Neural crest cell (in vitro differentiated cells): ENCODE measurements at places on chromosomes 1 and 21.

GRCh38 chr1:167171286-167171929 lies 49.3 kb upstream of the POU2F1 start:
- H3K4me3 ChIP-seq = no peak overlapping the region
- H3K36me3 ChIP-seq = peaks cover 2% of the 10 kb centered on the region
- peaks cover 11% of the 10 kb centered on the region for H3K4me1 ChIP-seq
- H3K27me3 ChIP-seq = peaks cover 10% of the 10 kb centered on the region
- DNase-seq = no peak
- no peak overlapping the region for H3K27ac ChIP-seq

DNA sequence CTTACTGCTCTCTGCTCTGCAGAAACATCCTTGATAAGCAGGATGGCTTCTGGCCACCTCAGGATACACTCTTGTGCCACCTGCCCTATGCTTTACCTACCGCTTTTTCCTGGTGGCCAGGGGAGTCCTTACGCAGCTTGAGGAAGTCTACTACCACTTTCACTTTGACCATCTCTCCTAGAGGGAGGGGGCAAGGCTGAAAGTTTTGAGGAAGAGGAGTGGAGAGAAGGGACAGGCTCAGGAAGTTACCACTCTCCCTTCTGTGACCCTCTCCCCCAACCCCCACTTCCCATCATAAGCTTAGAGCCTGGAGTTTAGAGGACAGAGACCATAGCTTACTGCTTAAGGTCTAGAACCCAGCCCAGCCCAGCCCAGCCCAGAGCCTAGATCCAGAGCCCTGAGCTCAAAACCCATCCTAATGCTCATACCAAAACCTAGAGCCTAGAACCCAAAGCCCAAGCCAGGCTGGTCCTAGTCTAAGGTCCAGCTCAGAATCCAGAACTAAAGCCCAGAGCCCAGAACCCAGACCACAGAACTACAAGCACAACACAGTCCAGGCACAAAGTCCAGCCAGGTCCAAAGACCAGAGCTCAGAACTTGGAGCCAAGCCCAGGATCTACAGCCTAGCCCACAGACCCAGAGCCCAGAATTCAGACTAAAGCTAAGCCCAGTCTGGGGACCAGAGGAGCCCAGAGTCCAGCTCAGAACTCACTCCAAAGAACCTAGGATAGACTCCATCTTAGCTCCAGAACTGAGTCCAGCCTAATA lies 18.0 kb upstream of the MFSD2A start:
- no peak overlapping the region for H3K27ac ChIP-seq
- H3K36me3 ChIP-seq = no peaks in the 10 kb centered on the region
- no peak overlapping the region for H3K4me3 ChIP-seq
- no peaks in the 10 kb centered on the region for H3K27me3 ChIP-seq

- no peak overlapping the region for H3K27ac ChIP-seq
- H3K27me3 ChIP-seq = peaks cover 14% of the 10 kb centered on the region
- H3K4me3 ChIP-seq = no peak overlapping the region
- H3K4me1 ChIP-seq = peaks cover 37% of the 10 kb centered on the region
- H3K36me3 ChIP-seq = no peaks in the 10 kb centered on the region
- DNase-seq = no peak
These were observed 173.6 kb upstream of the CSF3R start for GRCh38 chr1:36656271-36656670.

DNA sequence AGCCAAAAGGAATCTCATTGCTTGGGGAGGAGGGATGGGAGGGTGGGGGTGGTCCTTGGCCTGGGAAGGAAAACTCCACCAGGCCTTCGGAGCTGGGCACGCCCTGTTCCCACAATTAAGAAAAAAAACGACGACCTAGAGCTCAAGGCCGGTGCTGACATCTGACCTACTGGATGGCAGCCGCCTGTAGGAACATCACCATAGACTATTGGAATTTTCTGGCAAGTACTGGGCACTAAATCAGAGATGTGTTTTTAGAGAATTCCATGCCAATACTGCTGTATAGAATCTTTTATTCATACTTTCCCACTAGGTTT lies 729 bp downstream of the NADK start:
- H3K27me3 ChIP-seq = peaks cover 34% of the 10 kb centered on the region
- DNase-seq = no peak
- peaks cover 12% of the 10 kb centered on the region for H3K36me3 ChIP-seq
- H3K27ac ChIP-seq = no peak overlapping the region
- peak overlapping the region; percentile 95 for H3K4me3 ChIP-seq

DNA sequence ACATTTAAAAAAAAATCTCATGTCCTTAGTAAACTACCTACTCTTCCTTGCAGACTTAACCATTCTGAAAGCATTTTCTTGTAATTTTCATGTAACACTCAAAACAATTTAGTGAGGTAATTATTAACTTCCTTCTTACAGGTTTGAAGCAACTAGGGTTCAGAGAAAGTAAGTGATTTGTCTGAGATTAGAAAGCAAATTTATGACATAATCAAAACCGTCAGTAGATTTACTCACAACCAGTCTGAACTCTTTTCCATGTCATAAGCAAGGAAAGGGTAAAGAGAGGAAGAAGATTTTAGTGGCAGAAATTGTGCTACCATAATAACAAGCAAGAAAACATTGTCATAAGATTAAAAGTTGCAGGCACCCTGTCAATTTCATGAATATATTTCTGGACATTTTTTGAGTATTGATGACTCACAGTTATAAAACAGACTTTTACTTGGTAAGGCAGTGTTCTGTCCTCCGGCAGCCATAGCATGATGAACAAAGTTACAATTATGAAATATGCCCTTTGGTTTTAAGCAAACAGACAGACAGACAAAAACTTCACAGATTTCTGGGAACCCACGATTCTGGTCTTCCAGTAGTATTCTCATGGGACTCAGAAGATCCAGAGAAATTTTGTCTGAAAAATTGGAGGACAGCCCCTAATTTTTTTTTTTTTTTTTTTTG lies 707.2 kb downstream of the RWDD3 start:
- H3K36me3 ChIP-seq = no peaks in the 10 kb centered on the region
- H3K27me3 ChIP-seq = no peaks in the 10 kb centered on the region
- H3K27ac ChIP-seq = no peak overlapping the region
- H3K4me1 ChIP-seq = no peaks in the 10 kb centered on the region
- no peak overlapping the region for H3K4me3 ChIP-seq

GRCh38 chr1:91781901-91782622 lies 103.9 kb downstream of the TGFBR3 start:
- H3K4me3 ChIP-seq = no peak overlapping the region
- H3K27me3 ChIP-seq = no peaks in the 10 kb centered on the region
- peaks cover 49% of the 10 kb centered on the region for H3K4me1 ChIP-seq
- no peak overlapping the region for H3K27ac ChIP-seq
